ENCODE measurements at places on chromosomes 4 and X.

DNA sequence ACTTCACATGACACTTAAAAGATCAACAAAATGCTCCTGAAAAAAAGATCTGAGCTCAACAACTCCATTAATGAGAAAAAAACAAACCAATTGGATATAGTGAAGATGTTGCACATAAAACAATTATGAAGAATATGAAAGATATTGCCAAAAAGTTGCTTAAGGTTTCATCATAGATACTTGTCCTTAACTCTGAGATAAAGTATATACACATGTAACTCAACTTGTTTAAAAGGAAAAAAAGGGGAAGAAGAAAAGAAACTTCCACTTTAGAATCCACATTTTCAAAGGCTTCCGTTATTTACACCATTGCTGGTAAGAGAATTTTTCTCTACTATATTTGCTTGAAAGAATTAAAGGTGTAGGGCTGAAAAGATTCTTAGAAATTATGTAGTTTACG lies 2.7 kb downstream of the AFAP1 start:
- no peak for DNase-seq

- DNase-seq = no peak
These were observed 115.0 kb upstream of the TBL1X start for GRCh38 chrX:9349572-9350494.

GRCh38 chr4:7173841-7174449 lies 18.4 kb upstream of the SORCS2 start:
- DNase-seq = no peak

DNA sequence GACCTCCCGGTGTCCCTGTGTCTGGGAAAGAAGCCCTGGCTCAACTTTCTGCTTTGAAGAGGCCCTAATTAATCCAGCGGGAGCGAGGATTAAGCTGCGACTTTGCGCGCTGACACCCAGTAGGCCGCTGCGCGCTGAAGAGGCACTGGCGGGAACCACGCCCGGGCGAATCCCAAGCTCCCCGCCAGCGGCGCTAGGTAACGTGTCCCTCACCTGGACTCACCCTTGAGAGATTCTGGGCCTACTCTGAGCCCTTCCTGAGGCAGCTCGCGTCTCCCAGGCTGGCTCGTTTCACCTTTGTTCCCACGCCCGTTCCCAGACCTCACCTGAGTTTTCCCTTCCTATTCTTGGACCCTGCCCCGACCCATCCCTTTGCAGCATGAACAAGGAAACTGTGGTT lies 616 bp upstream of the KLHL34 start:
- DNase-seq = no peak

- no peak for DNase-seq
These were observed 62.6 kb downstream of the SORCS2 start for GRCh38 chr4:7254736-7255487.
